PC-3 (cell line): ENCODE measurements at places on chromosomes 1 and 21. TPM values are rescaled to one million over a fixed set of nuclear protein-coding genes. Genes with fewer than 3 reads are reported as not detected.

The SPRR3 gene
- total RNA-seq, result 0.51 TPM in 1 of 2 replicates, not detected in the other

The SLC25A34 gene
- 0.44 and 2.6 TPM in 2 replicates for total RNA-seq

GRCh38 chr1:201143726-201144635 is 10.3 kb downstream of the TMEM9 start:
- DNase-seq, result no peak
- H3K36me3 ChIP-seq, result peaks cover 95% of the 10 kb centered on the region
- H3K27me3 ChIP-seq, result no peaks in the 10 kb centered on the region
- no peak overlapping the region for H3K4me3 ChIP-seq

DNA sequence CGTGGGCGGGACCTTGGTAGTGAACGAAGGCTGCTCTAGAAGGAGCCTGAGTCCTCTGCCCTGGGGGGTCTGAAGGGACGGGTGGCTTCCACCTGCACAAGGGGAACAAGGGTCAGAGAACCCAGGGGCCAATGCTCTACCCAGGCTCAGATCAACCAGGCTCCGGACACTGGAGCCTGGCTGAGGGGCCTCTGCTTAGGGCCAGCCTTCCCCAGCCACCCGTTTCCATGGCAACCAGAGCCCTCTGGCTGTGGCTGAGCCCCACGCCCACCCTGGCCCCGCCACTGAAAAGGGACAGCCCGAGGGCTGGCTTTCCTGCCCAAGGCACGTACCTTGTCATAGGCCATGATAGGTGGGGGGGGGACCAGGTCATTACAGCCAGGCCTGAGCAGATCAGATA is 724.6 kb downstream of the PTPRU start:
- peaks cover 4% of the 10 kb centered on the region; the same call in 1 of the 2 replicates for H3K4me1 ChIP-seq
- H3K27me3 ChIP-seq, result no peaks in the 10 kb centered on the region; the same call in 1 of the 2 replicates
- H3K27ac ChIP-seq, result no peak overlapping the region
- H3K4me3 ChIP-seq, result no peak overlapping the region

GRCh38 chr1:221643404-221644144 is 98.3 kb downstream of the DUSP10 start:
- H3K36me3 ChIP-seq, result no peaks in the 10 kb centered on the region
- H3K27me3 ChIP-seq, result no peaks in the 10 kb centered on the region
- no peak overlapping the region for H3K4me3 ChIP-seq
- no peak for DNase-seq
- H3K27ac ChIP-seq, result no peak overlapping the region
- H3K4me1 ChIP-seq, result no peaks in the 10 kb centered on the region
